T-cell (primary cell): ENCODE measurements at places on chromosomes 13 and 19.

- DNase-seq: no peak
These were observed 172.0 kb downstream of the DLEU7 start for GRCh38 chr13:50671497-50671850.

DNA sequence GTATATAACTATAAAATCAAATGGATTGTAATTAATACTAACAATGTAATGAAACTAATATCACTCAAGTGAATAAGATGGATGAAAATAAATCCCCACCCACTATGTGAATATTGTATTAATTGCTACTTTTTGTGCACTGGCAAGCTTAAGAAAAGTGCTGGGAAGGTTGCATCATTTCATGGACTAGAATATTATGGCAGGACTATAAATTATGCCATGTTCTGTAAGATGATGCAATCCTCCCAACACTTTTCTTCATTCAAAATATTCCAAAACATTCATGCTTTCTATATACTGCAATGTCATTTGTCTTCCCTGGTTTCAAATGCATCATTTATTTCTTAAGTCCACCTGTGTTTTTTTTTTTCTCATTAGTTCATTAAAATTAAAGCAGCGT is 457.6 kb upstream of the GPC6 start:
- DNase-seq: no peak

GRCh38 chr19:13597640-13598039 is 91.4 kb upstream of the CACNA1A start:
- DNase-seq: peak; percentile 30

DNA sequence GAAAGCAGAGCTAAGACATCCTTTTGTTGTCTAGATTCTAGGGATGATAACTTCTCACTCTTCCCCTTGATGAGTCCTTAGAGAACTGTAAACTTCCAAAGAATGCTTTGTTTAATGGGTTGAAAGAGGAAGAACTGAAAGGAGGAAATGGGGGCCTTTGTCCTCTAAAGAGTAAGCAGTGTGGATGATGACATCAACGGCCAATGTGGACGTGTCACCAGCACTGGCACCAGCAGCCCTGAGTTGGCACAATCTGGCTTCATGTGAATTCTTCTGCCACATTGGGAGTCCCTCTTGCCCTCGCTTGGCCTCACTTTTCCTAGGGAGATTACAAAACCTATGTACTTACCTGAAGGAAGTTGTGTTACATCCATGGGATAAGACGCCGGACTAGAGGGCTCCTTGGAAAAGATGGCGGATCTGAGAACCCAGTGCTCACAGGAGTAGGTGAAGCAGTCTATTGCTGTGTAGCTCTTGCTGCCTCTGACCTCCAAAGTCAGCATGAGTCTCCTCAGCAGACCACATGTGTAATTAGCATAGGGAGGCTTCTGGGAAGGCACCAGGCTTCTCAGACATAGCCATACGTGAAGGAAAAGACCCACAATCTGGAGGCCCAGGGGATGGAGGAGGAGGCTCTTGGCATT is 62.8 kb downstream of the RGCC start:
- no peak for DNase-seq

DNA sequence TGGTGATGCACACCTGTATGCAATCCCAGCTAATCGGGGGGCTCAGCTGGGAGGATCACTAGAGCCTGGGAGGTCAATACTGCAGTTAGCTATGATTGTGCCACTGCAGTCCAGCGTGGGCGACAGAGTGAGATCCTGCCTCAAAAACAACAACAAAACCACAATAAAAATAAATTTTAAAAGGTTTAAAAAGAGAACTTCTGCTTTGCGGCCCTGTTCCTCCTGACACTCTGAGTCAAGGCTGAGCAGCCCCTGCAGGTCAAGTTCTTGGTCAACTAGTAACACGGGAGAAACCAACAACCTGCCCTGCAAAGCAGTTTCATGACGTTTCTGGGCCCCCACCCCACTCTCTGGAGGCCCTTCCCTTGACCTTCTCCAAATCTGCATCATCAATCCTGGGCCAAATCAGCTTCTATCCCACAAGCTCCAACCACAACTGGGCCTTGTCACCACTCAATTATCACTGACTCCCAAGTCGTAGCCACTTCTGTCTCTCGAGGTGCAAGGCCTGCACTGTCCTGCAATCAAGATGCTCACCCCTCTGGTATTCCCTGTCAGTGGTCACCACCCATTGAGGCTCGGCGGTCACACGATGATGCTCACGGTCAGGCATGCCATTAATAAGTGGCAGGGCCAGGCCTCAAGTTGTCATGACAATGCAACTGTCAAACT is 7.5 kb downstream of the ELAVL1 start:
- DNase-seq: no peak

GRCh38 chr13:50800091-50800739 is 43.3 kb downstream of the DLEU7 start:
- no peak for DNase-seq

GRCh38 chr13:100115693-100116254 is 26.9 kb downstream of the PCCA start:
- DNase-seq: no peak

GRCh38 chr13:76292726-76293125 is 593.5 kb downstream of the KCTD12 start:
- no peak for DNase-seq

GRCh38 chr13:99045396-99045795 is 67.5 kb upstream of the DOCK9 start:
- DNase-seq: no peak

DNA sequence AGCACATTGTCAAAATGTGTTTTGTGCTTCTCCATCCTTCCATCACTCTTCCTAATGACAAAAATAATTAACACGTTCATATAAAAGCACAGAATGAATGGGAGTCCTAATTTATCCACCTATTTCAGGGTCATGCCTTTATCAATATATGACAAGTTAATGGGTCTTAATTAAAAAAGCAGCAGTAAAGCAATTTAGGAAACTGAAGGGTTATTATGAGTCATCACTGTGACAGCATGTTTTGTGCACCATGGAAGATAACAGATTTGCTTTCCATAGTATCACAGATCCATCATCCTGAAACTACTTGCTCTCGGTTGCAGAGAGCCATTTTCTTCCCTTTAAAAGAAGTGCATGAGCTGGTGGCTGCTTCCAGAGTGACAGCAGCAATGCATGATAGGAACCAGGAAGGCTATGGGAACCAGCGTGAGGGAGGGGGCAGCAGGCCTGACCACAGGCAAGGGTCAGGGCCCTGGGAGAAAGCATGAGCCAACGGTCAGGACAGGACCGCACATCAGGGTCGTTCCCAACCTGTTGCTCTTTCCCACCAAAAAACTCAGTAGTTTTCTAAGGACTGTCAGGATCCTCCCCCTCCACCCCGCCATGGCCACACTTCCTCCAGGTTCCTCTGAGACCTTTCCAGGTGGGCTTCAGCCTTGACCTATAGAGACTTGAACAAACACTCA is 784.1 kb downstream of the UQCRFS1 start:
- no peak for DNase-seq

GRCh38 chr13:74306496-74306895 is 172.3 kb upstream of the KLF12 start:
- DNase-seq: no peak
